Cerebellum (tissue), 4 donors: ENCODE measurements at places on chromosomes 7 and 10. TPM values are rescaled to one million over a fixed set of nuclear protein-coding genes. Genes with fewer than 3 reads are reported as not detected.

Gene PALS2
- total RNA-seq = 81.8 TPM

GRCh38 chr10:14476641-14477407 is 146.1 kb upstream of the FRMD4A start:
- DNase-seq = no peak

Gene IRF5
- total RNA-seq = 2.5 TPM

- DNase-seq = no peak
Measured at GRCh38 chr10:34526186-34526585, 288.9 kb downstream of the PARD3 start.

- DNase-seq = no peak
Measured at GRCh38 chr7:46229409-46229808, 308.3 kb upstream of the IGFBP3 start.

GRCh38 chr10:79246606-79247275 is 100.5 kb upstream of the PPIF start:
- DNase-seq = no peak

Gene NOS3
- 1.5 TPM for total RNA-seq

GRCh38 chr7:158829021-158829341 is 328 bp downstream of the ESYT2 start:
- DNase-seq = no peak

GRCh38 chr10:88091490-88092061 is 228.2 kb downstream of the PTEN start:
- DNase-seq = no peak

Gene CFAP70
- 3.6 TPM for total RNA-seq

- no peak for DNase-seq
Measured at GRCh38 chr7:43431020-43431595, 151.8 kb upstream of the STK17A start.

DNA sequence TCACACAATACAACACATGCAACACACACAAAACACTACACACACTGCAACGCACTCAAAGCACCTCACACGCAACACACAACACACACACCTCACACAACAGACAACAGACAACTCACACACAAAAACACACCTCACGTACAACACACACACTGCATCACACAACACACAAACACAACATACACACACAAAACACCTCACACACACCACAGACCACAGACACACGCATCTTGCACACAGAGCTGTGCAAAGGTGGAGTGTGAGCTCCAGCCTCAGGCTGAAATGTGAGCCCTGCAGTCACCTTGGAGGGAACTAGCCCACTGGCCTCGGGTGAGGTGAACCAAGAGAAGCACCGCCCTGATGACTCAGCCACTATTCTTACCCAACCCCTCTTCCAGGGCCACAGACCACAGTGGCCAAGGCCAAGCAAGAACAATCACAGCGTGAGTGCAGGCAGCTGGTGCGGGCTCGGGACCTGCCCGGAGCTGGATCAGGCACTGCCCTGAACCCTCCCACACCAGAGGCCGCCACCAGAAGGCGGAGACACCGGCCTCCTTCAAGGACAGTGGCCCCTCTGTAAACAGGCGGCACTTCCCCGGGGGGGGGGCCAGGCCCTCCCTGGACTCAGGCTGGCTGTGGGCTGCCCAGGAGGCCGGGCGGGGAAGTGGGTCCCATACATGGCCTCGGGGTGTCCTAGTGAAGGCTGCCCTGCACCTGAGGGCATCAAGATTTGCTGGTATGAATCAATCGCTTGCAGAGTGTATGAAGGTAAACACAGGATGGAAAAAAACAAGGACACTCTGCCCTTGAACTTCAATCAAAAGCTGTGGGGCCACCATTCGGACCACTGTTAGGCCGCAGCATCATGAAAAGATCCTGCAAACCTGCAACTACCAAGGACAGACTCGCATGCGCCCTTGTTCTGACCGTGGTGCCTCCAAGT is 106.7 kb downstream of the TNS3 start:
- no peak for DNase-seq
